ENCODE measurements at places on chromosomes 4 and X.

- no peak for DNase-seq
Observed at GRCh38 chr4:94635177-94635576, 122.6 kb upstream of the BMPR1B start.

GRCh38 chr4:118059397-118059796 lies 25.1 kb downstream of the NDST3 start:
- DNase-seq, result no peak

GRCh38 chr4:15149839-15150592 lies 147.7 kb downstream of the CPEB2 start:
- peak; percentile 60 for DNase-seq

DNA sequence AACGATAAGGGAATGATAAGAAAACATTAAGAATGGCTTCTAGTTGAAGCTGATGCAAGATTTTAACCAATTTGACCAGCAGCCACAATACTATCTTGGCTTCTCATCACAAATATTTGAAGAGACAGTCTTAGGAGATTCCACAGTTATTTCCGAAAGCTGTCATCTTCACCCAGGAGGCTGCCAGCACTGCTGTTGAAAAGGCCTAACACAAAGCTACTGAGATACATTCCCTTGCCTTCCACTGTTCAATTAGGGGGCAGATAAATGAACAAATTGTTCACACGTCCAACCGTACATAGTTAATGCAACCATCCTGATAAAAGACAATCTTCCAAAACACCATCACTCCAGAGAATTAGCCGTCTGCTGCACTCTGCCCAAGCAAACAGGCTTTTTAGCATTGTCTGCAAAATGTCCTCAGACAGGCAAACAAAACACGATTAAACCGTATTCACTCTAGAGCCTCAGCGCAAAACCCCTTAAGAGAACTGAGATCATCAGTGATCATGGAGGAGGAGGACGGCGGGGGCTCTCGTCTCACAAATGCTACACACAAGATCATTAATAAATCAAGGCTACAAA lies 189.8 kb upstream of the PSAPL1 start:
- no peak for DNase-seq

GRCh38 chr4:5791654-5792053 lies 80.7 kb downstream of the EVC start:
- no peak for DNase-seq

GRCh38 chr4:38034986-38035882 lies 75.0 kb downstream of the PTTG2 start:
- DNase-seq, result no peak

DNA sequence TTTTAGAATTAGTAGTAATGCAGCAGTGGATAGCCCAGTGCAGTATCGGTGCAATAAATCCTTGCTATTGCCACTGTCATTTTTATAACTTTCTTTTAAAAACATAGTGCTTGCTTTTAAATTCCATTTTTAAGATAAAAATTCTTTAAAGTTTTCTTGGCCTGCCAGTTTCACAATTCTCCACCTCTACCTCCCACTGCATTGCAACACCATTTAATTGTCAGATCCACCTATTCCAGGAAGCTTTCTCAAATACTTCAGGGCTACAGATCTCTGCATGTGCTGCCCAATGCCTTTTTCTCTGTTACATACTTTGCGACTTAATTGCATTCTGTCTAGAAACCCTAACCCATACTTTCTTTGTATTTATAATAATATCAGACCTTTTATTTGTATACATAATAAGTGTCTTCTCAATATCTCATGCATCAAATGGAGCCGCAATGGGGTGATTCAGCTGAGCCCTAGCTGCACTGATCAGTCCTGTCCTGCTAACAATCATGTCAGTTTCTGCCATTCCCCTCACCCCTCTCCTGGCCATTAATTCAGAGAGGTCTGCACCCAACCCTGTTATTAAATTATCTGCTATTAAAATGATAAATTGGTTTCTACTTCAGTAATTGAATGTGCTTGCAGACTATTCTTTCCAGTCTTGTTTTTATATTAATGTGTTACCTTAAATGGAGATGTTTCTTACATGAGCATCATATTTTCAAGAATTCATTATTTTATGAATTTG lies 193.1 kb downstream of the SLIT2 start:
- no peak for DNase-seq

Measured in stomach (tissue), 19 donors.